ENCODE measurements at places on chromosomes 13 and 19. TPM values are rescaled to one million over a fixed set of nuclear protein-coding genes. Genes with fewer than 3 reads are reported as not detected.
A peak's percentile ranks its signal among the peaks of the same experiment; 100 is the strongest.

Gene CDX2
- total RNA-seq: not detected

Gene ARRDC5
- total RNA-seq: not detected

Gene PNMA8B
- 1.4 TPM for total RNA-seq

Gene RNF225
- 2.1 TPM for total RNA-seq

Gene ZNF709
- total RNA-seq: 2.1 TPM

Gene CCDC9
- 36.9 TPM for total RNA-seq

Gene CGB3
- 0.46 TPM for total RNA-seq

Gene CYP4F12
- total RNA-seq: not detected

Gene ZNF460
- total RNA-seq: 65.9 TPM

Gene TFDP1
- 109 TPM for total RNA-seq

GRCh38 chr19:42466521-42467182 is 23.9 kb upstream of the CXCL17 start:
- H3K4me1 ChIP-seq: peaks cover 13% of the 10 kb centered on the region
- H3K36me3 ChIP-seq: no peaks in the 10 kb centered on the region
- DNase-seq: no peak
- no peaks in the 10 kb centered on the region for H3K27me3 ChIP-seq
- no peak overlapping the region for H3K4me3 ChIP-seq

DNA sequence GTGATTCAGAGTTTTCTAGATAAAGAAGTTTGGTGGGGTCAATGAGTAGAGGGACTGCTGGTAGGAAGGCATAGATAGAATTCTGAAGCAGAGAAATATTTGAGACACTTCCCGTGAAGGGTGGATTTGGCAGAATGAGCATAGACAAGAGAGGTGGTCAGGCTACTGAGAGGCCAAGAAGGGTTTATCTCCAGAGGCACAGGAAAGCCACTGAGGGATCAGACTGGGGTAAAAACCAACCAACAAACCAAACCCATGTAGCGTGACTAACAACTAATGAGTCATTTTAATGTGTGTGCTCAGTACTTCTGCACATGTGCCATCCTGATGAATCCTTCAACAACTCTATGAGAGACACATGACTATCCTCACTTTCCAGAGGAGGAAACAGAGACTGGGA is 60.0 kb upstream of the SERP2 start:
- no peak overlapping the region for H3K27ac ChIP-seq
- no peak overlapping the region for H3K4me3 ChIP-seq
- DNase-seq: no peak
- no peaks in the 10 kb centered on the region for H3K36me3 ChIP-seq
- peaks cover 3% of the 10 kb centered on the region for H3K27me3 ChIP-seq

DNA sequence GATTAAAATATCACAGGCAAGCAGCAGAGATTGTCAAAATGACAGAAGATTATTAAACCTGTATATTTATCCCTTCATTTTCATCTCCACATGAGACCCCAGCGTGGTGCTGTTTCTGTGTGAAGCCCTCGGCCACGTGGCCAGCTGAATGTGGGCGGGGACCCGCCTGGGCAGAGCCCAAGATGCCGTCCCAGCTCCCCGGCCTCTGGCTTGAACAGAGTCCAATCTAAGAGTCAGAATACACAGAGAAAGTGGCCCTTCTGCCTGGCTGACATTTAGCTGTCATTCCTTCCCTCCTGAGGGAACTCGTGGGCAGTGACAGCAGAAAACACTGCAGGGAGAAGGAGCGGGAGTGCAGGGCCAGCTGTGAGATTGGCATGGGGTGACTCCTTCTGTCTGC is 34.9 kb upstream of the UQCRFS1 start:
- H3K4me3 ChIP-seq: no peak overlapping the region
- no peak overlapping the region for H3K27ac ChIP-seq
- no peaks in the 10 kb centered on the region for H3K4me1 ChIP-seq
- no peaks in the 10 kb centered on the region for H3K36me3 ChIP-seq

- no peak overlapping the region for H3K27ac ChIP-seq
- DNase-seq: no peak
- H3K36me3 ChIP-seq: 0 out of 3 replicates have a peak, but pooled peaks cover 2% of the 10 kb centered on the region
- peak overlapping the region; percentile 4 for H3K4me3 ChIP-seq
Observed at GRCh38 chr19:8517551-8518442, 3.8 kb upstream of the ZNF414 start.

- H3K4me3 ChIP-seq: peak overlapping the region; percentile 56
- DNase-seq: peak; percentile 33
- no peak overlapping the region for H3K27ac ChIP-seq
- H3K36me3 ChIP-seq: no peaks in the 10 kb centered on the region
Observed at GRCh38 chr19:40600570-40601133, 517 bp upstream of the LTBP4 start.

DNA sequence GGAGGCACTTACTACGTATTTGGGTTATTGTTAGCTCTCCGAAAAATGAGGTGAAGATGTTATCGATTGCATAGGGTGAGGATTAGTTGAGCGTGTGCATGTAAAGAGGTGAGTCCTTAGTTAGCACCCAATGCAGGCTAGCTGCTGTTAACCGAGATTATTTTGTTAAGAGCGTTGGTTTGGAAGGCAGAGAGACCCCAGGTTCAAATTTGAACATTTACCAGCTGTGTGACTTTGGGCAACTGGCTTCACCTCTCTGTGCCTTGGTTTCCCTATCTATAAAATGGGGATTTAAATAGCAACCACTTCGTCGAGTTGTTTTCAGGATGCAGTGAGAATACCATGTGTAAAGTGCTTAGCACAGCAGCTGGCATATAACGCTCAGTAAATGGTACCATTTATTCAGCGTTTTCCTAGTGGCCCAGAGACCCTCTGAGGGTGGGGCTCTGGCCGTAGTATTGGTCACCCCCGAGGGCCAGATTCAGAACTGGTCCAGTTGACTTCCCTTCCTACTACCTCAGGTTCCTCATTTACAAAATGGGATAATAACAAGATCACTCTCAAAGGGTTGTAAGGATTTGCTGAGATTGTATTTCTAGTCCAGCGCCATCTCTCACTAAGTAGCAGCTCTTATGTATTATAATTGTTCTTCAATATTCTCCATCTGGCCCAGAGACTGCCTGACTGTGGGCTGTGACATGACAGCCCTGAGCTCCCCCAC is 887 bp downstream of the SIPA1L3 start:
- no peak overlapping the region for H3K27ac ChIP-seq
- no peaks in the 10 kb centered on the region for H3K27me3 ChIP-seq
- H3K4me1 ChIP-seq: peaks cover 13% of the 10 kb centered on the region
- H3K36me3 ChIP-seq: no peaks in the 10 kb centered on the region

GRCh38 chr19:15885919-15886318 is 12.0 kb downstream of the CYP4F2 start:
- H3K4me1 ChIP-seq: no peaks in the 10 kb centered on the region
- no peak overlapping the region for H3K27ac ChIP-seq
- no peak overlapping the region for H3K4me3 ChIP-seq
- no peaks in the 10 kb centered on the region for H3K27me3 ChIP-seq
- DNase-seq: no peak

- no peak overlapping the region for H3K27ac ChIP-seq
- H3K27me3 ChIP-seq: no peaks in the 10 kb centered on the region
- H3K36me3 ChIP-seq: no peaks in the 10 kb centered on the region
- no peaks in the 10 kb centered on the region for H3K4me1 ChIP-seq
Observed at GRCh38 chr19:13597640-13598039, 91.4 kb upstream of the CACNA1A start.

- peak within 1 kb of the TSS; percentile 68 for H3K4me3 ChIP-seq
- H3K4me1 ChIP-seq: no peaks in the 10 kb centered on the region
- no peak for DNase-seq
- no peak within 1 kb of the TSS for H3K27ac ChIP-seq
- H3K36me3 ChIP-seq: no peaks in the 10 kb centered on the region
- no peaks in the 10 kb centered on the region for H3K27me3 ChIP-seq
Observed at GRCh38 chr19:3585301-3586126, at the start of gene GIPC3. TSS of gene GIPC3 (plus strand) at chr19:3585478. CDS start at chr19:3585598, 120 bp downstream.

GRCh38 chr13:24264976-24265375 is 44.4 kb upstream of the C1QTNF9 start:
- H3K27me3 ChIP-seq: no peaks in the 10 kb centered on the region
- H3K27ac ChIP-seq: no peak overlapping the region
- H3K36me3 ChIP-seq: no peaks in the 10 kb centered on the region
- H3K4me1 ChIP-seq: no peaks in the 10 kb centered on the region
- no peak for DNase-seq
- no peak overlapping the region for H3K4me3 ChIP-seq

- H3K36me3 ChIP-seq: no peaks in the 10 kb centered on the region
- DNase-seq: no peak
- no peaks in the 10 kb centered on the region for H3K4me1 ChIP-seq
- H3K27me3 ChIP-seq: no peaks in the 10 kb centered on the region
Observed at GRCh38 chr19:18503971-18504885, 17.6 kb downstream of the ELL start.

GRCh38 chr13:74018062-74018431 is 116.2 kb downstream of the KLF12 start:
- H3K4me3 ChIP-seq: no peak overlapping the region
- H3K4me1 ChIP-seq: no peaks in the 10 kb centered on the region
- H3K27ac ChIP-seq: no peak overlapping the region
- H3K36me3 ChIP-seq: peaks cover 14% of the 10 kb centered on the region
- H3K27me3 ChIP-seq: no peaks in the 10 kb centered on the region

DNA sequence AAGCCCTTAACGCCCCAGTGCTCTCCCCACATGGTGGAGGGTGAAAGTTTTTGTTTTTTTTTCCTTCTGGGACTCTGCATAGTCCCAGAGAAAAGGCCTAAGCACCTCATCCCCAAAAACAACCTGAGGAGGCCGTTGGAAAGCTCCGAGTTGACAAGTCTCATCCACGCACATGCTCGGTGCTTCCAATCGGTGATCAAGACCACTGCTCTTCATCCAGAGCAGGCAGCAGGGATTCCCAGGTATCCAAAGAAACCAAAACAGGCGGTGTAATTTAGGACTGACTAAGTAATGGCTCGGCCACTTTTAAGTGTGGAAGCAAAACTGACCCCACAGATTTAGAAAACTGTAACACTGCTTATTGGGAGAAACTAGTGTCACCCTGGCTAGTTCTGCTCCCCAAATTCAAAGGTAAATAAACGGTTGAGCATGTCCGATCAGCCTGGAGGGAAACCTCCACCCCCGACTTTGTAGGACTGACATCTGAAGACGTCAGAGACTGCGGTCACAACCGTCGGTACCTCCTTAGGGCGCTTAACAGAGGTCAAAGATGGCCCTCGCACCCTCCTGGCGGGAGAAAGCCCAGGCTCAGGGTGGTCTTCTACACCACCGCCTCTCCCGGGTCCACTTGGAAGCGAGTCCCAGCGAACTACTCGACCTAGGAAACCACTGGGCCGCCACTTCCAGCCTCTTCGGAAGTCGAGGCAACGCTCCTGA is 997 bp upstream of the ZNF446 start:
- no peaks in the 10 kb centered on the region for H3K36me3 ChIP-seq
- no peaks in the 10 kb centered on the region for H3K27me3 ChIP-seq
- no peak overlapping the region for H3K27ac ChIP-seq

DNA sequence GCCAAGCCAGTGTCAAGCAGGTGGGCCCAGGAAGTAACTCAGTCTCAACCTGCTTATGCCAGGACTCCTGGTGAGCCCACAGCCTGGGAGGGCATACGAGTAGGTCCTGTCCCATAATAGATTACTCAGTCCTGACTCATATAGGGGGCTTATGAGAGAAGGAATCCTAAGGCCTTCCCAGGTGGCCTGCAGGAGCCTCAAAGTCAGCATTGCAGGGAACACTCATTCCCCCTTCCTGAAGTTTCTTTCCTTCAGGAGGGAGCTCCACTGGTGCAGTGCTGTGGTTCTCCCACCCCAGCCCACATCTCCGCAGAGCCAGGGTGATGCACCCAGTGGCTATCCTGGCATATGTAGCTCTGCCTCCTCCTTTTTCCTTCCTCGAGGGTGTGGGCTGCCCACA is 137.3 kb downstream of the ZIC5 start:
- no peak overlapping the region for H3K4me3 ChIP-seq
- H3K27ac ChIP-seq: no peak overlapping the region
- H3K4me1 ChIP-seq: no peaks in the 10 kb centered on the region
- H3K27me3 ChIP-seq: no peaks in the 10 kb centered on the region
- DNase-seq: no peak
- H3K36me3 ChIP-seq: peaks cover 7% of the 10 kb centered on the region

- H3K4me1 ChIP-seq: peaks cover 2% of the 10 kb centered on the region
- H3K4me3 ChIP-seq: no peak overlapping the region
- H3K27ac ChIP-seq: peak overlapping the region; percentile 25
- no peaks in the 10 kb centered on the region for H3K27me3 ChIP-seq
Observed at GRCh38 chr13:19794631-19795030, 11.9 kb upstream of the PSPC1 start.

GRCh38 chr13:30714629-30715371 is 20.5 kb upstream of the ALOX5AP start:
- H3K4me1 ChIP-seq: no peaks in the 10 kb centered on the region
- H3K27me3 ChIP-seq: no peaks in the 10 kb centered on the region
- DNase-seq: no peak
- no peak overlapping the region for H3K27ac ChIP-seq
- H3K4me3 ChIP-seq: no peak overlapping the region
- no peaks in the 10 kb centered on the region for H3K36me3 ChIP-seq

DNA sequence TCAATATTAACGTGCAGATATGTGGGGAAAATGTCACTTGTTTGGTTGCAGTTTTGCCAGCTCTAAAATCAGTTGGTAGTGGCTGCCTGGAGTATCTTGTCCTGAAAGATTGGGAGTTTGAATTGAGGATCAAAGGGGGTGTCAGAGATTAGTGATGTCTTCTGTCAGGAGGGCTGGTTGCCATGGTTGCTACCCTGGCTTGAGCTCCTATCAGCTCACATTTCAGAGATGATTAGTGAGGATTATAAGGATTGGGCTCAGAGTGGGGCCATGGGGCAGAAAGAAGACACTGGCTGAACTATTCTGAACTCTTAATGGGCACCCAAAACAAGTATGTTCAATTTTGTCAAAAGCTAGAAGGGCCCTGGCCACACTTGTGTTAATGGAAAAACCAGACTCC is 95.5 kb upstream of the RNF113B start:
- no peak overlapping the region for H3K27ac ChIP-seq
- H3K4me3 ChIP-seq: no peak overlapping the region
- H3K27me3 ChIP-seq: no peaks in the 10 kb centered on the region
- H3K36me3 ChIP-seq: no peaks in the 10 kb centered on the region
- DNase-seq: no peak

DNA sequence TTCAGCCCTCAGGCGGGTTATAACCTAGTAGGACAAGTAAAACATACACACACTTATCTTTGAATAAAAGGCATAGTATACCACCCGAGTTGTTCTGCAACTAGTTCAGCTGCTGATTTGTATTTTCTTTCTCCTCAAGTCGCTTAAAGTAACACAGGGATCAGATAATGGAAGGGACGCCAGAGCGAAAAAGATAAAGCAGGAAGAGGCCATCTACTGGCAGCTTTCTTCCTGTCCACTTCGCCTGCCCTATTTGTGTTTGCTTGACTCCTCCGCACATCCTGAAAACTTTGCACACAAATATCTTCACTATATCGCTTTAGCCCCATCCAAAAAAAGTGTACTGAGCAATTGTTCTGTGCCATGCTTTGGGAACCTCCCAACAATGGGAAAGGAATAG is 238.0 kb upstream of the SOX21 start:
- DNase-seq: no peak
- H3K27me3 ChIP-seq: no peaks in the 10 kb centered on the region
- H3K4me3 ChIP-seq: no peak overlapping the region
- peaks cover 3% of the 10 kb centered on the region for H3K4me1 ChIP-seq
- H3K36me3 ChIP-seq: no peaks in the 10 kb centered on the region

GRCh38 chr13:97124915-97125809 is 97.0 kb upstream of the MBNL2 start:
- no peak for DNase-seq
- peaks cover 2% of the 10 kb centered on the region for H3K4me1 ChIP-seq
- no peaks in the 10 kb centered on the region for H3K27me3 ChIP-seq
- H3K27ac ChIP-seq: no peak overlapping the region
- H3K4me3 ChIP-seq: no peak overlapping the region

GRCh38 chr19:50542943-50543342 is 25.3 kb downstream of the LRRC4B start:
- no peak overlapping the region for H3K27ac ChIP-seq
- no peaks in the 10 kb centered on the region for H3K27me3 ChIP-seq
- H3K36me3 ChIP-seq: no peaks in the 10 kb centered on the region
- no peaks in the 10 kb centered on the region for H3K4me1 ChIP-seq
- DNase-seq: no peak

All from H9 (cell line).